Cerebellum (tissue), 4 donors: ENCODE measurements at places on chromosomes 7 and 10. TPM values are rescaled to one million over a fixed set of nuclear protein-coding genes. Genes with fewer than 3 reads are reported as not detected.

DNA sequence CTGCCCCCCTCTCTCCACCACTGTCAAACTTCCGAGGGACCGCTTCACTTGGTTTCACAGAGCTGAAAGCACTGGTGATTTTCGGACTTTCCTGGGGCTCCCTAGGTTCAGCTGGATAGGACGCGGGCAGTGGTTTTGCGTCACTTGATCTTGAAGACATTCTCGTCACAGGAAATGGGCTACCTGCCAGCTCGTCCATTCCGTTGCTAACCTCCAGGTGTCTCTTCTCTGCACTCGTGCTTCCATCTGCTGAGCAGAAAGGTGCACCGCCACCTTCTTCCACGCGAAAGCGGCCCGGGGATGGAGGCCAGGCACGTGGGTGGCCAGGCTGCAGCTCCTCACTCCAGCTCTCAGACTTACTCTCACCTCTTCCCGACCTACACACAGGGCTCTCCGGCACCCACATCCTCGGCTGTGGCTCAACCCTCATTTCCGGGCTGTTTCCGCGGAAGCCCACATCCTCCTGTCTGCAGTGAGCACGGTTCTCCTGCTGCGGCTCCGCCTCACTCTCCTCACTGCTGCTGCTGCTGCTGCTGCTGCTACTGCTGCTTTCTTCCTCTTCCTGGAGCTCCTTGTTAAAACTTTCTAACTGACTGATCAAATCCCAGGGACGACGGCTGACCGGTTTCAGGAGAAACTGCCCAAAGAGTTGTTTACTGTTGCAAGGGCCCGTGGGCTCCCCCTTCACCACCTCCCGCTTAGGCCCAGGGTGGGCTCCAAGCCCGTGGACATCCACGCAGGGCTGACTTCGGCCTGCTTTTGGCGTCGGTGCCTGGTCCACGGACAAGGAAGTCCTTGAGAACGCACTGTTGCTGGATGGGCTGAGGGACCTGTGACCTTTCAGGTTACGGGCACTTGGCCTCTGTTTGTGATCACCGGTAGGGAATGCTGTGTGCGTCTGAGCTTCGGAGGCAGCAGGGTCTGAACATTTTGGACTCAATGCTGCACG is 32.1 kb downstream of the JCAD start:
- DNase-seq: no peak

DNA sequence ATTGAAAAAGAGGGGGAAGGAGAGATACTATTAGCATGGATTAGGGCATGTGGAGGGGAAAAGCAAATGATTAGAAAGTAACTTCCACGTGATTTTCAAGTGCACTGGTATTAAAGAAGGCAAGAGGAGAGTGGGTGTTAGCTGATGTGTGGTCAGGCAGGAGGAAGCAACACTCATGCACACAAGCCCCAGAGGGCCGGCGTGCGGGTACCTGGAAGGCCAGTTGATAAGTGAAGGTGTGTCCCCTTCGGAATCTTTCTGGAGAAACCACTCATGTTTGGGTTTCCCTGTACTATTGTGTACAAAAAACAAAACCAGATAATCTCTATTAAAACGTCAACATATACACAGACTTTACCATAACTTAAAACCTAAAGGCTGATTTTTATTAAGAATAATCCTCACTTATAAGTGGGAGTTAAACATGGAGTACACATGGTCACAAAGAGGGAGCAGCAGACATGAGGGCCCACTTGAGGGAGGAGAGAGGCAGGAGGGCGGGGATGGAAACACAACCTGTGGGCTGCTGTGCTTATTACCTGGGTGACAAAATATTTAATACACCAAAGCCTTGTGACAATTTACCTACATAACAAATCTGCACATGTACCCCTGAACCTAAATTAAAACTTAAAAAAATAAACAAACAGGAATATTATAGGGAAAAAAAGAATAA is 98.9 kb downstream of the SVIL start:
- no peak for DNase-seq

DNA sequence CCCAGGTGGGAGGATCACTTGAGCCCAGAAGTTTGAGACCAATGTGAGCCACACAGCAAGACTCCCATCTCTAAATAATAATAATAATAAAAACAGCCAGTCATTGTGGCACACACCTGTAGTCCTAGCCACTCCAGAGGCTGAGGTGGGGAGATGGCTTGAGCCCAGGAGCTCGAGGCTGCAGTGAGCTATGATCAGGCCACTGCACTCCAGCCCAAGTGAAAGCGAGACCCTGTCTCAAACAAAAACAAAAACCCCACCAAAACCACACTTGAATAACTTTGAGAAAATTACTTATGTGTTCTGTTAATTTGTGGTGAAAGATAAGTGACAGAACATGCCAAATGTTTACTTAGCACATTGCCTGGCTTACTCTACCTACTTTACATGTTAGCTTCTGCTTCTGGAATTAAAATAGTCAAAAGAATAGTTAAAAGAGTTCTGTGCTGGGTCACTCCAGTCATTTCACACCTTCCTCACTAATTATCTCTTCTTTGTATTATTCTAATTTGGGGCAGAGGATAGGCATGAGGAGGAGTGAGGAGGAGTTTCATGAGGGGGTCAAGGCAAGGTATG is 9.8 kb downstream of the TMEM60 start:
- DNase-seq: no peak

DNA sequence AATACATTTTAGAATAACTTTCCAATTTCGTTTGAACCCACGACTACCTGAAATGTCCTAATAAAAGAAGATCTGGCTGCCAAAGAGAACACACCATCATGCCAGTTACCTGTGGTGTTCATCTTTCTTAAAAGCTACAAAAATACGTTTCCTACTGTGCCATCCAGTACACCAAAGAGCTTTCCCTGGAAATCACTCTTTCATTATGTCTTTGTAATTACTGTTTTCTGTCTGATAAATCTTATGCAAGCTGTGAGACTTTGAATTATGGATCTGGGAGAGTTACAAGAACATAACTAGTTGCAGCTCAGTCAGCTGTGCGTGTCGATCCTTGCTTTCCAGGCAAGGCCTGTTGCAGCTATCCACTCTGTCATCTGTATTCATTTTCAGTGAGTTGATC is 12.5 kb upstream of the POM121L12 start:
- no peak for DNase-seq

GRCh38 chr7:42854571-42855118 is 57.2 kb downstream of the C7orf25 start:
- DNase-seq: no peak

- no peak for DNase-seq
These were observed 249.8 kb downstream of the AUTS2 start for GRCh38 chr7:69847921-69848612.

DNA sequence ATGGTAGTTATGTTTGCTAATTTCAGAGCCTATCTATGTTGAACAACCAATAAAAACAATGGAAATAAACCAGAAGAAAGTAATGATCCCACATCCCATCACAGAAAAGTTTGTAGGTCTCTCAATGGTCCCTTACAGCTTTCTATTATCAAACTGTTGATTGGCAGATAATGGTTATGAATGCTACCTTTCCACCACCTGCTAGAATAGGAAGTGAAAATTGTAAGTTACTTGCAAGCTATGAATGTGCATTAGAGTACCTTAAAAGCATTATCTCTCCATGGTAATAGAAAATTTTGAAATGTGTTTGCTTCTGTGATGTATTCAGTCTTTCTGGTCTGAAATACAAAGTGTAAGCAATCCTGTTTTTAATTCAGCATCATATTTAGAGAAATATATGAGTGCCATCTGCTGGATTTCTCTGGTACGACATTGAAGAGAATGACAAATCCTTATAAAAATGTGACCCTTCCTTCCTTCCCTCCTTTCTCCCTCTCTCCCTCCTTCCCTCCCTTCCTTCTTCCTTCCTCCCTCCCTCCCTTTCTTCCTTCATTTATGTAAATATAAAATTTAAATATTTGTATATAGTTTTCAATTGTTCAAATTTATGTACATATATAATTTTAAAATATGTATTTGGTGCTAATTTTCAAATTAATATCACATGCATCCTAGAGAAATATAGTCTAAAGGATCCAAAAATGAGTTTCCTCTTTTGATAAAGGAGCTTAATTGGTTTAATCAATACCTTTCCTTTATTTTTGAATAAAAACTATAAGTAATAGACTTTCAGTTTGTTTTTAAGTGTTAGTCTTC is 41.4 kb upstream of the PNLIPRP3 start:
- peak; percentile 4 for DNase-seq

- no peak for DNase-seq
These were observed 470.1 kb upstream of the TEX47 start for GRCh38 chr7:89265631-89266030.

DNA sequence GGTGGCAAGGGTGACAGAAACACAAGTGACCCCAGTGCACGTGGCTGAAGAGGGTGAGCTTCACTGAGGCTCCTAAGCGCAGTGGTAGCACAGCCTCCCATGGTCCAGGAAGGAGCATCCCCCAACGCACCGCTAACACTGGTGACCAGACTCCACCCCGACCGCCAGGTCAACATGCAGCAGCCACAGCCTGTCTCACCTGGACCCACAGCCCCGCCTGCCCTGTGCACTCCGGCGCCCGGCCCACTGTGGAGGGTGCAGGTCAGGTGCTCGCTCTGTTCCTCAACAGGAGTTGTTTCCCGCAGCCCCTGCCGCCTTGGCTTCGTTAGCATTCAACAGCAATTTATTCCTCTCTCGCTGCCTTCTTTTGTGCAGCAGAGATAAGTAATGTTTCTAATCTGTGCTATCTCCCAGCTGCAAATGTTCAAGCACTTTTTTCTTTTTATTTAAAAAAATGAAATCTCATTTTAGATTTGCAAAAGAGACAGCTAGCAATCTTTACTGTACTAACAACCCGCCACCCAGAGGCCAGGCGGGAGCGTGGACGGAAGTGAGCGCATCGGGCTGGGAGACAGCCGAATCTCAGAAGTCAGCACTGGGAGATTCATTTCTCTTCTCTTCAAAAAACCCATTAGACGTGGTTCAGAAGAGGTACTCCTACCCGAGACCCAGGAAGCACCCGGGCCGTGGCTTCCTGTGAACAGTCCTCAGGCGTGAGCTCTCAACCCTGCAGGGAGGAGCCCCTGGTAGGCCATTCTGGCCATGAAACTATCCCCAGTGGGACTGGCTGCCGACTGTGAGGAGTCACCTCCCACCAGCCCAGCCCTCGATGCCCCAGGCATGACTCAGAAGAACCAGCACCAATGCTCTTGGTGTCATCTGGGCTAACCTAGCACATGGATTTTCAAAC is 133.4 kb downstream of the MAD1L1 start:
- no peak for DNase-seq

DNA sequence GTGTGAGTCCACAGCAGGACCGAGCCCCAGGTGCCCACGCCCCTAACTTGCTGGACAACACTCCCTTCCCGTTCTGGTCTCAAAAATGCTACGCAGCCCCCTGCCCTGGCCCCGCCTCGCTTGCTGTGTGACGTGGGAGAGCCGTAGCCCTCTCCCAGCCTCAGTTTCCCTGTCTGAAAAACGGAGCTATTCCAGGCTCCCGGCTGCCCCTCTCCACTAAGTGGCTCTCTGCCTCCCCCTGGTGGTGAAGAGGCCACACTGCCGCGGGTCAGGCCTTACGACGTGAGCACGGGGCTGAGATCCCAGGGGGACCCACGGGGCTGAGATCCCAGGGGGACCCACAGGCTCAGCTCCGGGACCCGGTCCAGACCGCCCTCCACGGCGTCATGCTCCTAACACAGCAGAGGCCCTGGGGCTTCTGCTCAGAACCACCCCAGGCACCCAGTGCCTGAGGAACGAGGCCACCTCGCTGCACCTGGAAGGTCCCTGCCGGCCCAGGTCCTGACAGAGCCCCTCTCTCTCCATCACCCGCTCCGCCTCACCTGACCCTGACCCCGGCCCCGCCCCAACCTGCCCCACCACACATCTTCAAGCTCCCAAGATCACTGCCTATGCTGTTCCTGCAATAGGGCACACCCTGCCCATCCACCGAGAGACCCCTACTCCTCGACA is 26.7 kb downstream of the MICALL2 start:
- peak; percentile 66 for DNase-seq

DNA sequence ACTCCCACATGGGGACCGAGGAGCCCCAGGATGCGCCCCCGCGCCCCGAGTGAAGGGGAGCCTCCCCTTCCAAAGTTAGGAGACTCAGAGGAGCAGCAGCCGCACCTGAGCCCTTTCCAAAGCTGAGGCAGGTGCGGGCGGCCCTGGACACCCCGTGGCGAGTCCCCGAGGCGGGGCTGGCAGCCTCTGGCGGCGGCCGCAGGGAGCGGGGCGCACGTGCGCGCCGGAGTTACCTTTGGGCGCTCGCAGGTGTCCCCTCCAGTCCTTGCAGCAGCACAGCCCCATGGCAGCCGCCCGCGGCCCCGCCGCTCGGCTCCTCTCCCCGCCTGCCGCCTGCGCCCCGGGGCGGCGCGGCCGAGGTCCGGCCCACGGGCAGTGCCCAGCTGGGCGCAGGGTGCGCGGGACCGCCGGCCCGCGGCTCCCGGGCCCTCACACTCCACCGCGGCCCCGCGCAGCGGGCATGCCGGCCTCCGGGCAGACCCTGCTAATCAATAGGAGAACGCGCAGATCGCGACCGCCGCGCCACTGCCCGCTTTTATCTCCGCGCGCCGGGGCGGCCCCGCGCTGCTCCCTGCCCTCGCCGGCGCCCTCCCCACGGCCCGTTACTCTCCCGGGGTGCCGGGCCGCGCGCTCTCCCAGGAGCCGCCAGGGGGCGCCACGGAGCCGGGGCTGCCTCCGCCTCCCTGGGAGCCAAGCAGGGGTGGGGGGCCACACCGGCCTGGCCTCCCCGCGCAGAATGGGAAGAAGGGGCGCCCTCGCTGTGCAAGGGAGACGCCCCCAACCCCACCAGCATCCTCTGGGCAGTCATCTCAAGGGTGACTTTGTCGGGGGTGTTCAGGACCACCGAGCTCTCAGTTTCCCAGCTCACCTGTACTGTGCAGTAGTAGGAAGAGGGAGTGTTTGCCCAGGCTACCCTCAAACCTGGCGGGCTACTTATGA is 80.8 kb downstream of the ARHGAP22 start:
- no peak for DNase-seq

DNA sequence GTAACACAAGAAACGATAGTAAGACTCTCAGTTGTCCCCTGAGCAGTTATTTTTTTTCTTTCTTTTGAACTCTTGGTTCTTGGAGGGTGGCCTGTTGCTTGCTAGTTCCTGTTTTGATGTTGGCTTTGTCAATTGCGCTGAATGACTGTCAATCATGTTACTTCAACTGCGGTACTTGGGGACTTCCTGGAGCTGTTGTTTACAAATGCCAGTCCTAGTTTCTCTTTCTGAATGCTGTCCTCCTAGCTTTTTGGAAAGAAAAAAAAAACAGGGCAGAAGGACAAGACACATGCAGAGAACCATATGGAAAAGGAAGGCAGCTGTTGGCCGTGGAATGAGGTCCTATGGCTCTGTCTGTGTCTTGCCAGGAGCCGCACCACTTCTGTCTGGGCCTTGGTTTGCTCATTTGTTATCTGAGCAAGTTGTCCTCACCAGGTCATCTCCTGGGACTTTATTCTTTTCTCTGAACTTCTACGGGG is 7.0 kb upstream of the PDCD4 start:
- peak; percentile 62 for DNase-seq

The TMEM176A gene
- total RNA-seq: 1.5 TPM

The UBE3C gene
- total RNA-seq: 92.3 TPM

The TYW1B gene
- total RNA-seq: 3.9 TPM
